ENCODE measurements at places on chromosomes 12 and 14. TPM values are rescaled to one million over a fixed set of nuclear protein-coding genes. Genes with fewer than 3 reads are reported as not detected.
A peak's percentile ranks its signal among the peaks of the same experiment; 100 is the strongest.

The SERPINA10 gene
- total RNA-seq: not detected

The HOTAIR gene
- total RNA-seq: not detected

- H3K36me3 ChIP-seq: peaks cover 7% of the 10 kb centered on the region
- H3K27ac ChIP-seq: no peak overlapping the region
- H3K27me3 ChIP-seq: no peaks in the 10 kb centered on the region
Measured at GRCh38 chr14:93212432-93212831, 5.4 kb downstream of the UBR7 start.

DNA sequence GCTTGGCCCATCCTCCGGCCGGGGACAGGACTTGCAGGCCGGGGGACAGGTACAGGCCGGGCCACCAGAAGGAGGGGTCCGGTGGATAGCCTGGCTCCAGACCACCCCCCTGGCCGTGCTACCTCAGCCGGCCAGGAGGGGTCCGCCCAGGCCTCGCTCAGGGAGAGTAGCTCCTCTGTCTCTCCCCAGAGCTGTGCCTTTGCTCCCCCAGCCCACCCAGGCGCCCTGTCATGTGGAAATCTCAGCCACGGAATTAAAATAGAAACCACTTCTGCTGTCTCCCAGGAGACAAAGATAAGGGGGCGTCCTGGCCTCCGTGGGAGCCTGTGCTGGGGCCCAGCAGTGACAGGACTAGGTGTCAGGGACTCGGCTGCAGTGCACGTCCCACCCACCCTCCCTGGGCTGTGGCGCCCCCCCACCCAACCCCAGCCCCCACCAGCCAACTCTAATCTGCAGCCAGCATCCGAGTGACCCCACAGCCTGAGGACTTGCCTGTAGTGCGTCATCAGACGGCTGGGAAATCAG lies 3.3 kb upstream of the CRIP2 start:
- H3K27ac ChIP-seq: 0 out of 2 replicates have a peak overlapping the region, but pooled peaks have one; percentile 79
- H3K4me1 ChIP-seq: peaks cover 17% of the 10 kb centered on the region
- H3K27me3 ChIP-seq: peaks cover 17% of the 10 kb centered on the region
- peak; percentile 72 for DNase-seq
- H3K4me3 ChIP-seq: no peak overlapping the region

GRCh38 chr14:92626041-92626440 lies 112.5 kb downstream of the RIN3 start:
- H3K27me3 ChIP-seq: no peaks in the 10 kb centered on the region
- H3K4me1 ChIP-seq: no peaks in the 10 kb centered on the region
- DNase-seq: no peak
- no peak overlapping the region for H3K27ac ChIP-seq

DNA sequence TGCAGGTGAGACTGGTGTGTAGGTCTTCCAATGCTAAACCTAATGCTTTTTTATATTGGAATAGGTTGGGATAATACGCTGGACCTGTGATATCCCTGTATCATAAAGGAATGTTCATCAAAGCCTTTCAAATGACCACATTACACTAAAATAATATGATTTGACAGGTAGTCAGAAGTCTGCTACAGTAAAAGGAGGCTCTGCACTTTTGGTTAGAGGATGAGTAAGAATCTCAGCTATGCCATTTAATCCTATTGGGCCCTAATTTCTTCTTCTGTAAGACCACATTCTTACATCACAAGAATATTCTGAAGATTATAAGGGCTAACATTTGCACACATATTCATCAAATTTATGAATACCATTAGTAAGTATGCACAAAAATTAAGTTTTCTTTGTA lies 250.5 kb upstream of the FLRT2 start:
- no peak for DNase-seq
- no peak overlapping the region for H3K27ac ChIP-seq
- H3K27me3 ChIP-seq: no peaks in the 10 kb centered on the region
- no peaks in the 10 kb centered on the region for H3K4me1 ChIP-seq

DNA sequence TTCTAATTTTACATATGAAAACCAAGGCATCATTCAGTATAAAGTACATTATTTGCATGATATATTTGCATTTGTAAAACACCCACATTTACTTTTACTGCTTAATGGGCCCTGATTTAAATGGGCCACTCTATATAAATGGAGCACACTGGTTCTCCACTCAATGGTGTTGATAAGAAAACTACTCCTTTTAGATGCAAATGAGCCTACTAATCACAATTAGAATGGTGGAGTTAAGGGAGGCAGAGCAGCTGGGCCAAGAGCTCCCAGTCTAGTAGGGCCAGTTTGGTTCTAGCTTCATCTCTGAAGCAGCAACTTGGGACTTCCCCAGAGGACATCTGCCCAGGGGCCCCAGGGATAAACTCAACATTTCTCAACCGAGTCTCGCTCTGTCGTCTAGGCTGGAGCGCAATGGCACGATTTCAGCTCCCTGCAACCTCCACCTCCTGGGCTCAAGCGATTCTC lies 120.7 kb downstream of the FOXN3 start:
- H3K27ac ChIP-seq: peak overlapping the region; percentile 99
- H3K27me3 ChIP-seq: no peaks in the 10 kb centered on the region
- H3K4me1 ChIP-seq: peaks cover 53% of the 10 kb centered on the region
- no peak overlapping the region for H3K4me3 ChIP-seq
- peak; percentile 89 for DNase-seq

Measured in GM23338 (cell line).